ENCODE measurements at places on chromosomes 13 and 19.

DNA sequence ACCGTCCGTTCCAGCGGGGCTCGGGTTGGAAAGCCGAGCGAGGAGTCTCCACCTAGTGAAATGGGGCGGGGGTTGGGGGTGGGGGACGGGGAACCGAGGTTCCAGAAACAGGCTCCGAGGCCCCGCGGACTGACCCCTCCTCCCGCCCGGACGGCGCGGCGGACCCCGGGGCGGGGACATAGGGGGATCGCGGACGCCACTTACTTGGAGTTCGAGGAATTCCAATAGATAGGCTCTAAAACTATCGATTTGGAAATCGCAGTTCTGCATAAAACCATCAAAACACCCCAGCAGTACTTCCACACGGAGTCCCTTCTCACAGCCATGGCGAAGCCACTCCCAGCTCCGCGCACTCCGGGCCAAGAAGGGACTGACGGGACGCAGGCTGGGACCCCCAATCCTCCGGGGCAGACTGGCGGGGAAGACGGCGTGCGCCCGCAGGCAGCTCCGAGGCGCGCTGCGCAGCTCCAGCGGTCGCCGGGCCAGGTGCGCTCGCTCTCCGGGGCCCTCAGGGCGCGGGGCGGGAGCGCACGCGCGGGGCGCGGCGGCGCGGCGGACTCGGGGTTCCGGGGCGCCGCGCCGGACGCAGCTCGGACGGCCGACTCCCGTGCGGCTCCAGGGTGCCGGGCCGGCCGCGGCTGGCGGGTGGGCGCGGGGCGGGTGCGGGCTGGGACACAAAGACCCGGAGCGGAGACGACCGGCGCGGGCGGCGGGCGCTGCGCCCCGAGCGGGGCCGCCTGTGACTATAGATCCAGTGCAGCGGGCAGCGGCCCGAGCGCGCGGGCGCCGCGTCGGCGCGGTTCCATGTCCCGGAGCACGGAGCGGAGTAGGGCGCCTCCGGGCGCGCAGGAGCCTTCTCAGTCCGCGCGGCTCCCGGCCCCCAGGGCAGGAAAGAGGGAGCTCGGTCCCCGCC, 567 bp downstream of the EFNB2 start:
- DNase-seq, result no peak

- peak; percentile 10 for DNase-seq
These were observed 21.1 kb downstream of the PROSER1 start for GRCh38 chr13:39016787-39017186.

DNA sequence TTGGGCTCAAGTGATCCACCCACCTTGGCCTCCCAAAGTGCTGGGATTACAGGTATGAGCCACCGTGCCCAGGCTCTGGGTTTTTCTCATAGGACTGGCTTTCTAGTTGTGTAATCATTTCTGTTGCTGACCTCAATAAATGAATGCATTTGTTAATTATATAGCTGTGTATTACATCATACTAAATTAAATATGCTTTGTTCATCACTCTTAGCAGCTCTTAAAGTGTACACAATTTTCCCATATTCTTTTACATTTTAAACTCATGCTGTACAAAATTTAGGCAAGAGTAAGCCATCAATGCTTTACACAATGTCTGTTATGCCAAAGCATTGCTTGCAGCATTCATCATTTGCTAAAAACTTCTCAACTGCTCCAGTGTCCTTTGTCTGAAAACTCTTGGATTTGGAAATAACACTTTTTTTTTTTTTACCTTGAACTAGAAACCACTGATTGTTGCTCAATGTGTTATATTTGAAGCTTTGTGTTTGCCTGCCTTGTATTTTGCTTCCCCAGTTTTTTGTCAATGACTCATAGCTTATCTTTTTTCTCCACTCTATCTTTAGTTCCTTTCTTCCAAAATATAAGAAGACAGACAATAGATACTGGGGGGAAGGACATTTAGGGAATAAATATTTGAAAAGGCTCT, 31.4 kb downstream of the CCDC122 start:
- DNase-seq, result no peak

GRCh38 chr19:6963937-6964336, 57.3 kb downstream of the MBD3L2B start:
- no peak for DNase-seq

GRCh38 chr19:13637664-13638063, 126.7 kb upstream of the MRI1 start:
- peak; percentile 20 for DNase-seq

DNA sequence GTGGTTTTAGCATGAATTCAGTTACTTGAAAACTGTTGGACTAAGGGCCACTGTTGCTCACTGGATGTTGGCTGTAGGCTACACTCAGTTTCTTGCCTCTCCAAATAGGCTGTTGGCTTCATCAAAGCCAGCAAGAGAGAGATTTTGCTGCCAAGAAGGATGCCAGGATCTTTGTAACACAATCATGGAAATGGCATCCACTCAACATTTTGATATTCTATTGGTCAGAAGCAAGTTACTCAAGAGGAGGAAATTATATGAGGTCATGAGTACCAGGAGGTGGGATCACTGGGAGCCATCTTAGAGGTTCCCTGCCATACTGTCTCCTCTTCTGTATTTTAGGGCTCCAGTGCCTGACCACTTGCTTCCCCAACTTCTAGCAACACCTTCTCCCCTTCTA, 30.6 kb downstream of the SYDE1 start:
- no peak for DNase-seq

DNA sequence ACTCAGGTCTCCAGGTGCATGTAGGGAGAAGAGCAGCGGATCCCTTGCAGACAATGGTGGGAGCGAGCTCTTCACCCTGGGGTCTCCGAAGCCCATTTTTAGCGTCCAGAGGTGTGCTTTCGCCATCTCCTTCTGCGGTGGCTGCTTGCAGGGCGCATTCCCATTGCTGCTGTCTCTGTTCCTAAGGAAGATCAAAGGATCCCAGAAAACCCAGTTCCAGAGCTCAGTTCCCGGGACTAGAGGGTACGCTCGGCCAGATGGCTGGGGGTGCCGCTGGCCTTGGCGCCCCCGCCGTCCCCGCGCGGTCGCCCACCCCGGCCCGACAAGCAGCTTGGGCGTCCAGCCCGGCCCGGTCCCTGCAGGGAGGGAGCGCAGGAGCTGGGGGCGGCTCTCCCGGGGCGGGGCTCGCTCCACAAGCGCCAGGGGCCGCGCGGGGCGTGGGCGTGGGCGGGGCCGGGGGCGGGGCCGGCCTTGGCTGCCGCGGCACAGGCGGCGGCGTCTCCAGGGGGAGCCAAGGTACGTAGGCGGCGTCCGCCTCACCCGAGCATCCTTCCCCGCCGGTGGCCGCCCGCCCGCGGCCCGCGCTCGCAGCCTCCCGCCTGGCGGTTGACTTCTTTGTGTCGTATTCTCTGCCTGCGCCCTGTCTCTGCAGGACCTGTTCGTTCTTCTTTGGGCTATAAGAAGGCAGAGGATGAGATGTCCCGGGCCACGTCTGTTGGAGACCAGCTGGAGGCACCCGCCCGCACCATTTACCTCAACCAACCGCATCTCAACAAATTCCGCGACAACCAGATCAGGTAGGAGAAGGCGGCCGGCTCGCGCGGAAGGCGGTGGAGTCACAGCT, 96.8 kb downstream of the ATP8A2 start:
- DNase-seq, result peak; percentile 63

GRCh38 chr13:36814465-36814864, 4.6 kb upstream of the RFXAP start:
- DNase-seq, result no peak

DNA sequence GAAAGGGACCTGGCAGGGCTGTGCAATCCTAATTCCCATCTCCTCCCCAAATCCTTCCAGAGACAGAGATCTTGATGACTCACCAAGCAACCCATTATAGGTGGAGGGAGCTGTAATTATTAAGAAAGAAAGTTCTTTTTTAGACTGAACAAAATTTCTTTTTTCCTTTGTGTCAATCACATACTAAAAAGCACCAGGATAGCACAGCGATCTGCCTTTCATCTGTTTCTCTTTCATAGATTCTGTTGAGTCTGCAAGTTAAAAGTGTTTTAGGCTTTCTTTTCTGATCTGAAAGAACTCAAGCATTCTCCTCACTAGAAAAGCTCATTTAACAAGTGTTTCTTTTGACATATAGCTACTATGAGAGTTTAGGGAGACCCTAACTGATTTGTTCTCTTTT, 222.8 kb downstream of the DCT start:
- no peak for DNase-seq

DNA sequence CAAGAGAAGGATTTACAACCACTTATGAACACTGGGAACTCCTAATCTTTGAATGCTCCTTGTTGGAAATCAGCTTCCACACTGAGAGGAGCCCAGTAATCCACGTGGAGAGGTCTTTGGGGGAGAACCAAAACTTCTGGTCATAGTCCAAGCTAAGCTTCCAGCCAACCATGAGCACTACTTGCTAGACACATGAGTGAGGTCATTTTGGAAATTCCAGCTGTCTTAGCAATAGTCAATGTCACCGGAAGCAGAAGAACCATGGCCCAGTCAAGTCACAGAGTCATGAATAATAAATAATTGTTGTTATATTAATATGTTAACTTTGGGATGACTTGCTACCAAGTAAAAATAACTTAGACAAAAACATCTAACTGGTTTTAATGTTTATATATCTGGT, 324.9 kb upstream of the SGCG start:
- no peak for DNase-seq

GRCh38 chr19:7018828-7019227, 2.4 kb downstream of the MBD3L2B start:
- DNase-seq, result no peak

DNA sequence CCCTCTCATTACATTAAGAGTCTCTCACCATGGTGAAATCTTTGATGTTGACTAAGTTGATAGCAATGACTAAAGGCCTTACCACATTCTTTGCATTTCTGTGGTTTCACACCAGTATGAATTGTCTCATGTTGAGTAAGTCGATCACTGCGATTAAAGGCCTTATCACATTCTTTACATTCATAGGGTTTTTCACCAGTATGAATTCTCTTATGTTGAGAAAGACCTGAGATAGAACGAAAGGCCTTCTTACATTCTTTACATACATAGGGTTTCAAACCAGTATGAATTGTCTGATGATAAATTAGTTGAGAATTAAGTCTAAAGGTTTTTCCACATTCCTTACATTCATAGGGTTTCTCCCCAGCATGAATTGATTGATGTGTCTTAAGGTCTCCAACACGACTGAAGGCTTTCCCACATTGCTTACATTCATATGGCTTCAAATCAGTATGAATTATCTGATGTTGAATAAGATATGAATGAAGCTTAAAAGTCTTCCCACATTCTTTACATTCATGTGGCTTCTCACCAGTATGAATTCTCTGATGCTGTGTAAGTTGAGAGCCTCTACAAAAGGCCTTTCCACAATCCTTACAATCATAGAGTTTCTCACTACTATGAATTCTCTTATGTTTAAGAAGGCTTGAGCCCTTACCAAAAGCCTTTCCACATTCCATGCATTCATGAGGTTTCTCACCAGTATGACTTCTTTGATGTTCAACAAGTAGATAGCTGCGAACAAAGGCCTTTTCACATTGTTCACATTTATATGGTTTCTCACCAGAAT, 45.6 kb downstream of the ZNF283 start:
- no peak for DNase-seq

GRCh38 chr13:108494991-108495645, 134.3 kb upstream of the MYO16 start:
- DNase-seq, result no peak

GRCh38 chr19:3664879-3665642, 35.2 kb downstream of the PIP5K1C start:
- no peak for DNase-seq

- no peak for DNase-seq
These were observed 826 bp upstream of the GPC5 start for GRCh38 chr13:91397595-91397994.

- no peak for DNase-seq
These were observed 8.5 kb upstream of the SYT5 start for GRCh38 chr19:55188625-55189024.

DNA sequence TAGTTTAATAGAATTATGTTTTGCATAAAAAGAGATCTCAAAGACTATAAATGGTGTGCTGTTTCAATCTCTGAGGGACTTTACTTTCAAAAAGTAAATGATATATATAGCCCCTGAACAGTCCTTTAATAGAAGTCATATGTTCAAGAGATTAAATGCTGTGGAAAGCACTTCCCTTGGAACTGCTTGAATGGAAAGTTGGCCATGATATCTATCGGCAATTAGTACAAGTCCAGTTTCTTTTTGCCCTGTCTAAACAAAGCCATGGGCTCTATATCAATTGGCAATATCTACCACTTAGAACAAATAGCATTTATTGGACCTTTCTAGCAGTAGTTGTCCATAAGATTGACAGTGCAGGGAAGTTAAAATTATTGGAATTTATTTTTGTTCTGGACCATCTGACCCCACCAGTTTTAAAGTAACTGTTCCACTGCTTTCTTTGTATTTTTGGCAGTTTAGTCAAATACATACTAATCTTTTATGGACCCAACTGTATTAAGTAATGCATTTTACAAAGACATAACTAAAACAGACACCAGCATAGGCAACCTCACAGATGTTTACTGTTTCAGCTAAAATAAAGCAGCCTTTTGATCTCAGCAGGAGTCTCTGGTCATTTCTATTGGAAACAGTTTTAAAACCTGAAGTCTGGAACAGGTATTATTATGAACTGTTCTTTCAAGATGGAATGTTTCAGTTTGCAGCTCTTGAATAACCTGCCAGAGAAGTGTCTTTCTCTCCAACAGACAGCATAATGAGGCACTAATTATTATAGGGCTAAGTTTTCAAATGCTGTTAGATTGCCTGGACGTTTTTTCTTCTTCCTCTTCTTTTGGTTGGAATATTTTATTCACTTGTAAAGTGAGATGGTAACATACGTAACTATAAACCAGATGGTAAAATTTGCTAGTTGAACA, 282.6 kb downstream of the DCLK1 start:
- no peak for DNase-seq

- DNase-seq, result no peak
These were observed 46.6 kb upstream of the SLC15A1 start for GRCh38 chr13:98798849-98799645.

All from NCI-H2171 treated with DMSO at 0.1 percent for 48 hours (cell line).